Astrocyte (in vitro differentiated cells and primary cell): ENCODE measurements at places on chromosomes 7 and 10. TPM values are rescaled to one million over a fixed set of nuclear protein-coding genes. Genes with fewer than 3 reads are reported as not detected.
A peak's percentile ranks its signal among the peaks of the same experiment; 100 is the strongest.

DNA sequence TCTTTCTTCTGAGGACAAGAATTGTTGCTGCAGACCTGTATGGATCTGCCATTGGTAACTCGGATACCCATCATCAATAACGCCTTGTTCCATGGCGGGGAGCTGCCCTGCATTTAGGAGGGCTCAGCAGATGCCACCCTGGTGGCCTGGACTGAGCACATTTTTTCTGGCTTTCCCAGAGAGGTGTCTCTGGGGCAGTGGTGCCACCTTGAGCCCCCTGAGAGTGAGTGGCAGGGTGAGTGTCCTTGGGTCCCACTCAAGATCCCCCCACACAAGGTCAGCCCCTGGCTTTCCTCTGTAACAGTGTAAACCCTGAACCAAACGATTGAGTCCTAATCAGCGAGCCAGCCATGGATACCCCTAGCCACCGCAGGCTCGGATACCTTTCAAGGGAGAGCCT is 258.6 kb downstream of the GLRX3 start:
- DNase-seq: no peak

DNA sequence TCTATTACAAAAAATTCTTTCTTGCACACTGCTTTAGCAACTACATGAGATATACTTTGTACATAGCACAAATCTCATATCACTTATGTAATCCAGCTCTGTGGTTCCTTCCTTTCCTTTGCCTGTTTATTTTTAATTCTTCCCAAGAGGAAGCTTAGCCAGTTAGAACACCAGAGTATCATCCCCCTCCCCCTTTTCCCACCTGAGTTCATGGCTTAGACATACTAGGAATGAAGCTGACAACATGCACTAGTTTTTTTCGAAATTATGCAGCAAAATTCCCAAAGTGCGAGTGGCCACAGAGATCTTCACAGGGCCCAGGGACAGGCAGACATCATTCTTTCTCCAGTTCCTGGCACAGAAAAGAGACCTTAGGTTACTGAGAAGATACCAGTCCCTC is 17.8 kb downstream of the CAV1 start:
- DNase-seq: peak; percentile 68

DNA sequence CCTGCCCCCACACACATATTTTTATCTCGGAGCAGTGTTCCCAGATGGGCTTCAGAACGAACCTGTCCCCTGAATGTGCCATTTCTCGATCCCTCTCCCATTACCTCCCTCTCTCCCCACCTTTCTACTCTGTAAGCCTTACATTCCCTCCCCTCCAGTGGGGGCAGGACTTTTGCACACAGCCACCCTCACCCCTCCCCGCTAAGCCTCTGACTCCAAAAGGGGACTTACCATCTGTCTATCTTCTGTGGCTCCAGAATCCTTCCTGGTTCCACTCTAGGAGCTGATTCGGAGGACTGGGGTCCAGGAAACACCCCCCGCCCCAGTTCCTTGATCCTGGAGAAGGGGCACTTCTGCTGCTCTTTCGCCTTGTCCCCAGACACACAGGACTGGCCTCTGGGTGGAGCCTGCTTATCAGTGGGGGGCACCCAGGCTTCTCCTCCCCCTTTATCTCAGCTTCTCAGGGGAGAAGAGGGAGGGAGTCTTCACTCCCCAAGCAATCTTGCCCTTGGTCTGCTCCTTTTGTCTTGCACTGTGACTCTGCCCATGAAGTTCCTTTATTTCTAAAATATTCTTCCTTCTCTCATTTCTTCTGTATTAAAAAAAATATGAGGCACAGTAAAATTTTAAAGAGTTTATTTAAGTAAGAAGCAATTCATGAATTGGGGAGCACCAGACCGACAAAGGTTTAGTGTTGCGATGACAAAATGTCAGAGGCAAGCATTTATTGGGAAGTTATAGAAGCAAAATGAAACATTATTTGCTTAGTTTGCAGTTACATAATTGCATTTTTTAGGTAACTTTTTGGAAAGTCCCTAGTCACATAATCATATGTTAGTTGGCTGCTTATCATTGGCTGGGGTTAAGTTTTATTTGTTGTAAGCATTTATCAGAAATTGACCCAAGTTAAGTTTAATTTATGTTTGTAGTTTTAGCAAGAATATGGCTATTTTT is at the start of gene KEL:
Gene KEL (minus strand): TSS at position 391 of the 954 bp plus-strand sequence. CDS start 157 bp downstream, at position 234.
- DNase-seq: no peak

The UFSP1 gene
- total RNA-seq: 2.7 and 3.3 TPM in 2 replicates

DNA sequence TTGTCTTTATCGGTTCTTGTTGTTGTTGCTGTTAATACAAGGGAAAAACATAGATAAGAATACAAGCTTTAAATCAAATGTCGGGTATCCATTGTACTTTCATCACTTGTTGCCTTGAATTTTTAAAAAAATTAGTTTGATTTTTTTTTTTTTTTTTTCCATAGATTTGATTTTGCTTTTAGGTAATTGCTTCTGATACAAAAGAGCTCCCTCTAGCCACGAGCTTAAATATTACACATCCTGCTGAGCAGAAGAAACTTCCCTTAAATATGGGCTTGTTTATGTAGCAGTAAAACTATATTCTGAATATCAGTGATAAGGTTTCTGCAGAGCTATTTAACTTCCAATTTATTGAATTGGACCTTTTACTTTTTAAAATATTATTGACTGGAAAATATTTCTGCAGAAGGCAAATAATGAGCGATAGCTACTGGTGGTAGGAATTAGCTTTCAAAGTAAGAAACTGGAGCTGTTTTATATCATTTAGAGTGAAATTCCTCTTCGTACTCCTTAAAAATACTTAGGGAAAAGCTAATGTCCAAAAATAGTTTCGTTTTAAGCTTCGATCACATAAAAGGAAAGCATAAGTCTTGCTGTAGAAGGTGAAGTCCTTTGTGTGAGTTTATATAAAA is 216.9 kb downstream of the POLR1F start:
- peak; percentile 10 for DNase-seq

- no peak for DNase-seq
Measured at GRCh38 chr10:6254201-6254600, 51.5 kb downstream of the PFKFB3 start.

The ITPRID1 gene
- not detected in 2 replicates for total RNA-seq

DNA sequence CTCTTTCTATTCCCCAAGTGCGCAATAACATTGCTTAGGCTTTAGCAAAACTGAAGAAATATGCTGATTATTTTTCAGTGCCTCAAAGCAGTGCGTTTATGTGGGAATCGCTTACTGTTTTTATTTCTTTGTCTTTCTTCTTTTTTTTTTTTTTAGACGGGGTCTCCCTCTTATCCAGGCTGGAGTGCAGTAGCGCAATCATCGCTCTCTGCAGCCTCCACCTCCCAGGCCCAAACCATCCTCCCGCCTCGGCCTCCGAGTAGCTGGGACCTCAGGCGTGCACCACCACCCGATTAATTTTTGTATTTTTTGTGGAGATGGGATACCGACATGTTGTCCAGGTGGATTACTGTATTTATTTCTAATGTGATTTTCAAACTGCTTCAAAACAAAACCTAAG is 1.2 kb downstream of the DENND10 start:
- DNase-seq: no peak

GRCh38 chr7:101845974-101846373 is 28.5 kb downstream of the CUX1 start:
- no peak for DNase-seq

- DNase-seq: peak; percentile 45
Measured at GRCh38 chr7:99392659-99393354, 15.6 kb downstream of the PDAP1 start.

DNA sequence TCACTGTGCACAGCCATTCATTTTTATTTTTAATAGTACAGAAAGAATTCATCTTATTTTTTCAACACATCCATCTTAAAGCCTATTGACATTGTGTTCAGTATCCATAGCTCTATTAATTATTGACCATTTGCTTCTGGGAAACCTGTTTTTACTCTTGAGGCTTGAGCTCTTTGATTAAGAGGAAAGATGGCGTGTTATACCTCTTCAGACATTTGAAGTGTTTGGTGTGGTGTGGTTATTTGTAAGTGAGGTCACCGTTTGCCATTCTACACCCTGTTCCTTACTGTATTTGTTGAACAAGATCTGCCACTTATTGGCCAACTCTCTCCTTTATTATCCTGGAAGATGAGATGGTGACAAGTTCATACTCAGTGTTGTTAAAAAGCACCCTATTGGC is 18.4 kb downstream of the C7orf57 start:
- no peak for DNase-seq

The ENKUR gene
- 0.22 and 0.34 TPM in 2 replicates for total RNA-seq

DNA sequence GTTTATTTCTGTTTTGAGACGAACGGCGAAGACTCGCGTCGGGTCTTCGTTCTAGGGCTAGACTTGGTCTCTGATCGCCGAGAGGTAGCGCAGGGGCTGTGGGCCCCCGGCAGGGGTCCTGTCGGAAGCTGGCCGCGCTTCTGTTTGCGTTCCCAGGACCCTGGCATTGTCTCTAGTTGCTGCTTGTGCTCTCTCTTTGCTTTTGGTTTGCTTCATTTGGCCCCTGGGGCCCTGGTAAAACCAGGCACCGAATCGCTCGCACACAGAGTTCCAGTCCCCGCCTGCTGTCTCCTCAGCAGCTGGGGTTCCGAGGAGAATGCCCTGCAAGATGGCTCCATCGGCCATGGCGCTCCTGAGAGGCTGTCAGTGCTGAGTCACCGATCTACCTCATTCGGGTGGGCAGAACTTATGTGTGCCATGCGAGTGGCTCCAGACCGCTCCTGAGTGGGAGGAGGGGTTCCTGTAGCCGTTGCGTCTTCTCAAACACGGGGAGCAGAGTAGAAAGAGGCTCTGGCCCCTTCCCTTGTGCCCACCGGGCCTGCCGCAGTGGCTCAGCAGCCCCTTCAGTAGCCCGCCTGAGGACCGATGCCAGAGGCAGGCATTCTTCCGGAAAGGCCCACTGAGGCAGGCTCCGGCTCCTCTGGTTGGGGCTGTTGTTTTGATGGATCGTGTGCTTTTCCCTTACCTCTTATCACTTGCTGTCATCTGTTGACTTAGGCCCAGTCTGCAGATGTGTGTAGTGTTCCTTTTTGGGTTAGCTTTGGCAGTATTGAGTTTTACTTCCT is 826 bp downstream of the CHPF2 start:
- DNase-seq: peak; percentile 79

The BAMBI gene
- total RNA-seq: 45.4 and 50.6 TPM in 2 replicates

DNA sequence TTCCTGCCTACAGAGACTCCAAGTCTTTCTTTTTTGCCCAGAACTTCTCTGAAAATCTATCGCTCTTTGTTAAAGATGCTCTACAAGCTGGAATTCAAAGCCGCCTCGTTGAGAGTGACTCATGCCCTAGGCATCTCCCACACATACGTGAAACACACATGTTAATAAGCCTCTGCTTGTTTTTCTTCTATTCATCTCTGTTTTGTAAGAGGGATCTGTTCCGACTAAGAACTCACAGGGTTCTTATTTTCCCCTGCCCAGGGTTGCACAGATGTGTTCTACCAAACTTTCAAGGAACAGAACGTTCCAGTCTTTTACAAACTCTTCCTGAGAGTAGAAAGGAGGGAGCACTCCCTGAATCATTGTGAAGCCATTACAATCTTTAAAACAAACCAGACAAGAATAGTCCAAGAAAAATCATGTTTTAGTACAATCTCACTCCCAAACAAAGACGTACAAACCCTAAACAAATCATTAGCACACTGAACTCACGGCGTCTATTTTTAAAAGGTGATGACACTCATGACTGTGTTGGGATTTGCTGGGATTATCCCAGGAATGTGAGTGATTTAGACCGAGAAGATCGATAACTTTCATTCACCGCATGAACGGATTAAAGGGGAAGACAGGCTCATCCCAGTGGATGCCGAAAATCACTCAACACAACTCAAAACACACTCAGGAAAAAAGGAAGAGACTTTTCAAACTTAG is 55.3 kb upstream of the INPP5A start:
- DNase-seq: peak; percentile 80

DNA sequence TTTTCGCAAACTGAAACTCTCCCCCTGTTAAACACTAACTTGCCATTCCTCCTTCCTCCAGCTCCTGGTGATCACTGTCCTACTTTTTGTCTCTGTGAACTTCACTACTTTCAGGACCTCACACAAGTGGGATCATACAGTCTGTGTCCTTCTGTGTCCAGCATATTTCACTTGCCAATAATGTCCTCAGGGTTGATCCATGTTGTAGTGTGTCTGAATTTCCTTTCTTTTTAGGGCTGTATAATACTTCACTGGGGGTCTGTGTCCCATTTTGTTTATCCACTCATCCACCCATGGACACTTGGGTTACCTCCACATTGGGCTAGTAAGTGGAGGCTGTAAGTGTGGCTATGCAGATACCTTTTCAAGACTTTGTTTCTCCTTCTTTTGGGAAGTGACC is 42.7 kb upstream of the GJD4 start:
- no peak for DNase-seq

DNA sequence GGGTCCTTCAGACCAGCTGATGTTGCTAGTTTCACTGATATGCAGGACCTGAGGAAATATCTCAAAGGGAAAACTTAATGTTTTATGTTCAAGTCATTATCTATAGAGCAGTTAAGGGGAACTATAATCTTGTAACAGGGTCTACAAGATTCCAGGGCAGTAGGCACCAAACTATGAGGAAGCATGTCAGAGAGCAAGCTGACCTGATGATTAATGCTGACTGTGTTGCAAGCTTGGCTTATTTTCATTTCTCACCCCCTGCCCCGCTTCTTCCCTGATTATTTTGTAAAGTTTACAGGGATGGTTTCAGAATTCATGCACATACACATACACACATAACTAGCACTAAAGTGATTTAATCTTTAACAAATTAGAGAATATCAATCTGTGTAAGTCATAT is 84.3 kb upstream of the CACNA2D1 start:
- peak; percentile 46 for DNase-seq

- peak; percentile 33 for DNase-seq
Measured at GRCh38 chr7:66741710-66742049, 1.1 kb downstream of the RABGEF1 start.

The ABHD11 gene
- total RNA-seq: 9.3 and 10.8 TPM in 2 replicates

DNA sequence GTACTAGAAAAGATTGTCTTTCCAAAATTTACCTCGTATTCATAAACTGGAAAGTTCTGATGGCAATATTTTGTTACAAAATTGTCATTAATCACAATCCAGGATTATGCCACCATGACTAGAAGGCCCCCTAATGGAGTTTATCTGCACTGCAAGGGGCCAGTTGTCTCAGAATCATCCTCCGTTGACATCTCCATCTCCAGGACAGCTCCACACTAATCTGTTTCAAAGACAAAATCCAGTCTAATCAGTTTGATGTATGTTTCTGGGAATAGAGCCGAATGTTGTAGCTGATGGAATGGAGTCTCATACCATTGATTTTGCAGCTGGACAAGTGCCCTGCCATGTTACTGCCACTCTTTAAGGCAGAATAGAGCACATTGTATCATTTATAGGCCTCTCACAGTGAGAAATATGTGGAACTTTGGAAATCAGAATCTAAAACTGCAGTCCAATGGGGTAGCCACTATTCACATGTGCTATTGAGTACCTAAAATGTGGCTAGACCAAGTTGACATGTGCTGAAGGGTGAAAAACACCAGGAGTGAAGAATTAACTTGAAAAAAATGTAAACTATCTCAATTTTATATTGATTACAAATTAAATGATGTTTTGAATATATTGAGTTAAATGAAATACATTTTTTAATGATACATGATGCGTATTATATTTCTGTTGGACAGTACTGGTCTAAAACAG is 38.3 kb upstream of the TOMM7 start:
- DNase-seq: no peak

- DNase-seq: no peak
Measured at GRCh38 chr7:70703785-70704184, 428.2 kb upstream of the GALNT17 start.

- no peak for DNase-seq
Measured at GRCh38 chr7:77200542-77200941, 923 bp upstream of the FGL2 start.

The ZNF853 gene
- total RNA-seq: 4.9 and 5.0 TPM in 2 replicates

The NPSR1 gene
- not detected in 2 replicates for total RNA-seq

The NUP42 gene
- 36.9 and 37.0 TPM in 2 replicates for total RNA-seq

GRCh38 chr7:3217166-3217565 is 83.9 kb upstream of the SDK1 start:
- peak; percentile 69 for DNase-seq

GRCh38 chr7:112160130-112160770 is 45.9 kb downstream of the DOCK4 start:
- peak; percentile 32 for DNase-seq
